ENCODE measurements at places on chromosomes 4 and X. TPM values are rescaled to one million over a fixed set of nuclear protein-coding genes. Genes with fewer than 3 reads are reported as not detected.

MBTPS2 gene
- 4.7 TPM for total RNA-seq

NEIL3 gene
- total RNA-seq = 10.3 TPM

AFP gene
- 1.3 TPM for total RNA-seq

PPEF2 gene
- not detected for total RNA-seq

GAGE13 gene
- not detected for total RNA-seq

KIT gene
- total RNA-seq = 6.9 TPM

XAGE1B gene
- total RNA-seq = not detected

CCDC158 gene
- not detected for total RNA-seq

GRCh38 chr4:1573830-1574459 is 110.2 kb downstream of the FAM53A start:
- peaks cover 22% of the 10 kb centered on the region for H3K27me3 ChIP-seq
- no peaks in the 10 kb centered on the region for H3K36me3 ChIP-seq
- H3K4me1 ChIP-seq = 0 out of 2 replicates have a peak, but pooled peaks cover 2% of the 10 kb centered on the region

DNA sequence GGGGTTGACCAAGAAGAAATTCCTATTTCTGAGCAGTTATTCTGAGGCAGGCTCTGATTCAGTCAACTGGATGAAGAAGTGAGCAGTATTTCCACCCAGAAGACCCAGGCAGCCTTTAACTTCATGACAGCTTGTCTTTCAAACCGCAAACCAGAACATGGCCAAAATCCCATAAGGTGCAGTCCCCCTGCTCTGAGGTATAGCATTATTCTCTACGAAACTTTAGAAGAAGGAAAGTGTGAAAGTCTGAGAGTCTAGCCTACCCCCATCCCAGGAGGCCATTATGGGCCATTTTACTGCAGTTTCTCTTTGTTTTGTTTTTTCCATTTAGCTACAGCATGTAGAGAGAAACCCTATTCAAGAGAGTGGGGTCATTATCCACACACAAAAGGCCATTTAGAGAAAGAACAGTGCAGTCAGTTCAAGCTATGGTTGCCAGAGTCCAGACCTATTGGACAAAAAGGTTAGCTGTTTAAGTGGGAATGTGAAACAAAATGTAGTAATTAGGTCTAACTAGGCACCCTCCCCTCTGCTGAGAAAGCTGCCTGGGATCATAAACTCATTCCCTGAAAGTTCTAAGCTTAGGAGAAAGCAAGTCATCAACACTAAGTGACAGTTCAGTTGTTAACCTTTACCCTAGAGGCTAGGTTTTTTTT is 52.1 kb upstream of the RASGEF1B start:
- DNase-seq = no peak
- no peaks in the 10 kb centered on the region for H3K36me3 ChIP-seq
- H3K4me3 ChIP-seq = no peak overlapping the region

- H3K4me3 ChIP-seq = no peak overlapping the region
- no peaks in the 10 kb centered on the region for H3K27me3 ChIP-seq
- H3K27ac ChIP-seq = no peak overlapping the region
- peaks cover 7% of the 10 kb centered on the region for H3K4me1 ChIP-seq
Measured at GRCh38 chrX:130772776-130773143, 130.2 kb downstream of the ENOX2 start.

- no peak for DNase-seq
- H3K36me3 ChIP-seq = no peaks in the 10 kb centered on the region
Measured at GRCh38 chr4:37367901-37368300, 123.4 kb downstream of the NWD2 start.

DNA sequence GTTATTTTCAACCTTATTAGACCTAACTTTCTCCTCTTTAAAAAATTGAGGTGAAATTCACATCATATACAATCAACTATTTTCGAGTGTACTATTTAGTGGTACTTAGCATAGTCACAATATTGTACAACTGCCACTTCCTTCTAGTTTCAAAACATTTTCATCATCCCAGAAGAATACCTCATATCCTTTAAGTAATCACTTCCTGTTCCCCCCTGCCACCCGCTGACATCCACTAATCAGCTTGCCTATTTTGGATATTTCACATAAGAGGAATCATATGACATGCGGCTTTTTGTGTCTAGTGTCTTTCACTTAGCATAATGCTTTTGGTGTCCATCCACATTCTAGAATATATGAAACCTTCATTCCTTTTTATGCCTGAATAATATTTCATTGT is 10.0 kb upstream of the PPA2 start:
- H3K27ac ChIP-seq = no peak overlapping the region
- no peak for DNase-seq
- H3K4me3 ChIP-seq = no peak overlapping the region

GRCh38 chr4:146334862-146335449 is 120.6 kb downstream of the REELD1 start:
- H3K36me3 ChIP-seq = no peaks in the 10 kb centered on the region
- H3K27ac ChIP-seq = no peak overlapping the region
- H3K4me1 ChIP-seq = peaks cover 4% of the 10 kb centered on the region
- no peak for DNase-seq
- H3K4me3 ChIP-seq = no peak overlapping the region

DNA sequence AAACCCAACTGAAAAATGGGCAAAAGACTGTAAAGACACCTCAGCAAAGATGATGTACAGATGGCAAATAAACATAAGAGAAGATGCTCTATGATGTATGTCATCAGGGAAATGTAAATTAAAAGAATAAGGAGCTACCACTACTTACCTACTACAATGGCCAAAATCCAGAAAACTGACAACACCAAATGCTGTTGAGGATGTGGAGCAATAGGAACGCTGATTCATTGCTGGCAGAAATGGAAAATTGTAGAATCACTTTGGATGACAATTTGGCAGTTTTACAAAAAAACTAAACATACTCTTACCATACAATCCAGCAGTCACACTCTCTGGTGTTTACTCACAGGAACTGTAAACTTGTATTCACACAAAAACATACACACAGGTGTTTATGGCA is 222.3 kb upstream of the LDB2 start:
- H3K4me3 ChIP-seq = no peak overlapping the region
- H3K27ac ChIP-seq = no peak overlapping the region
- no peaks in the 10 kb centered on the region for H3K27me3 ChIP-seq
- peak; percentile 18 for DNase-seq

GRCh38 chrX:141642979-141643378 is 53.5 kb downstream of the SPANXA2 start:
- H3K27me3 ChIP-seq = no peaks in the 10 kb centered on the region
- no peaks in the 10 kb centered on the region for H3K36me3 ChIP-seq
- no peak overlapping the region for H3K27ac ChIP-seq
- H3K4me1 ChIP-seq = no peaks in the 10 kb centered on the region
- H3K4me3 ChIP-seq = no peak overlapping the region

DNA sequence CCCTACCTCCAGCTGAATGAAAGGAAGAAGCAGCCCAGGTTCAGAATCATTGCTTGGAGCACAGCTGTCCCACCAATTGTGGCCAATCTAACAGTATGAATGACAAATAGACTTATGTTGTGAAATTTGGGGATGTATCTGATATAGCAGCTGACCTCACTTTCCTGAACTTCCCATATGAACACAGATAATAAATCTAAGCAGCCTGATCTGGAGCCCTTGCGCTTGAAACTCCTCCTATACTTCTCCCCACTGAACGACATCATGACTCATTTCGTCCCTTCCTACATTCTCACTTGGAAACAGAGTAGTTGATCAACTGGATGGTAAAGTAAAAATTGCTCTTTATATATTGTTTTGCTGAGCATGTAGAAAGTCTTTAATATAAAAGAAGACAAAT is 24.2 kb upstream of the AMELX start:
- no peak overlapping the region for H3K4me3 ChIP-seq
- no peak overlapping the region for H3K27ac ChIP-seq
- DNase-seq = no peak
- H3K4me1 ChIP-seq = no peaks in the 10 kb centered on the region

DNA sequence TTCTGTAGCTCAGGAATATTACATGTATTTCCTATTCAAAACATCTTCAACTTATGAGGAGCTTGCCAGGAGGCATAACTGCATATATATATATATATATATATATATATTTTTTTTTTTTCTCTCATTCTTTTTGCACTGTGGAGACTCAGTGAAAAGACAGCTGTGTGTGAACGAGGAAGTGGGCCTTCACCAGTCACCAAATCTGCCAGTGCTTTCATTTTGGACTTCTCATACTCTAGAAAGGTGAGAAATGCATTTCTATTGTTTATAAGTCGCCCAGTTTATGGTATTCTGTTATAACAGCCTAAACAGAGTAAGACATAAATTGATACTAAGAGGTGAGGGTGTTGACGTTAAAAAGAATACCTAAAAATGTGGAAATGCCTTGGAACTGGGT is 710.6 kb downstream of the TRAM1L1 start:
- no peaks in the 10 kb centered on the region for H3K4me1 ChIP-seq
- no peaks in the 10 kb centered on the region for H3K27me3 ChIP-seq
- no peak overlapping the region for H3K27ac ChIP-seq
- no peaks in the 10 kb centered on the region for H3K36me3 ChIP-seq
- no peak overlapping the region for H3K4me3 ChIP-seq
- no peak for DNase-seq

- H3K27ac ChIP-seq = no peak overlapping the region
- H3K27me3 ChIP-seq = no peaks in the 10 kb centered on the region
- peaks cover 8% of the 10 kb centered on the region for H3K4me1 ChIP-seq
Measured at GRCh38 chrX:110282922-110283321, 35.0 kb downstream of the AMMECR1 start.

- no peak overlapping the region for H3K4me3 ChIP-seq
- no peak for DNase-seq
- peaks cover 4% of the 10 kb centered on the region for H3K4me1 ChIP-seq
- no peaks in the 10 kb centered on the region for H3K36me3 ChIP-seq
- no peak overlapping the region for H3K27ac ChIP-seq
- peaks cover 43% of the 10 kb centered on the region for H3K27me3 ChIP-seq
Measured at GRCh38 chrX:154329294-154329693, 33.7 kb downstream of the TKTL1 start.

DNA sequence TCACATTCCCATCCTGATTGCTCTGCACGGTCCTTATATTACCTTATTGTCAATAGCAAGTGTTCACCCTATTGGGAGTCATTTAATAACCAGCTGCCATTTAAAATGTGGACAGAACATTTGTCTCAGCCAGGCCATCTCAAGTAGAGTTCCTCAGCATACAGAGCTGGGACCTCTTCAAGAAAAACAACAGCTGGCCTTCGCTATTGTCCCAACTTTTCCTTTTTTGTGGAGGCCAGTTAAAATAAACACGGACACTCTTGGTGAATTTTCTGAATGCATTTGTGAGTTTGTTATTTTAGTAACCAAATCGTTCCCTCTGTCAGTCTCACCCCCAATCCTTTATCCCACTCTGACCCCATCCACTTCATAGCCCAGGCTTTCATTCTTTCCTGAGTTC is 395.3 kb upstream of the PITX2 start:
- DNase-seq = no peak
- no peaks in the 10 kb centered on the region for H3K27me3 ChIP-seq
- no peaks in the 10 kb centered on the region for H3K4me1 ChIP-seq
- H3K4me3 ChIP-seq = no peak overlapping the region

DNA sequence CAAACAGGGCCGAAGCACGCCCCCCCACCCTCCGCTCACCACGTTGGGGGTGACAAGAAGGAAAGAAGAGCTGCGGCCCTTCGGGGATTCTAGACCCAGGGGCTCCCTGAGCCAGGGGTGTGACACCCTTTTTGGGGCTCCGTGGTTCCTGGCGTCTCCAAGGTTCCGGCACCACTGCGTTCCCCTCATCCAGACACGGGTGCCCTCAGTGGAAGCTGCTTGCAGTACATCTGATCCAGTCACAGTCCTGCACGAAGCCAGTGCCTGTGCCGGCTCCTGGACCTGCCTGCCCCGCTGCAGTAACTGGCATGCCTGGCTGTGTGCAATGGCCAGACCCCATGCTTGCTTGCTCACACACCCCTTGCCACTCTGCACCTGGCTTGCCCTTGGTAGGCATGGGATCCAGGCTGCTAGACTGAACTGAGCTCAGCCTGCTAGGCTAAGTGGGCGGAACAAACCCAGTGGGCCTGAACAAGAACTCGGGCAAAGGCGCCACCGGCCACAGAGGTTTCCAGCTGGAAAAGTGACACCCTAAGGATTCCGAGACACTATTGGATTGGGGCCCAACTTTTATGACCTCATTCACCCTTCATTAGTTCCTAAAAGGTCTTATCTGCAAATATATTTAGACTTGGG is 420.4 kb upstream of the AGA start:
- no peaks in the 10 kb centered on the region for H3K36me3 ChIP-seq
- H3K27me3 ChIP-seq = no peaks in the 10 kb centered on the region
- no peak for DNase-seq
- no peaks in the 10 kb centered on the region for H3K4me1 ChIP-seq

DNA sequence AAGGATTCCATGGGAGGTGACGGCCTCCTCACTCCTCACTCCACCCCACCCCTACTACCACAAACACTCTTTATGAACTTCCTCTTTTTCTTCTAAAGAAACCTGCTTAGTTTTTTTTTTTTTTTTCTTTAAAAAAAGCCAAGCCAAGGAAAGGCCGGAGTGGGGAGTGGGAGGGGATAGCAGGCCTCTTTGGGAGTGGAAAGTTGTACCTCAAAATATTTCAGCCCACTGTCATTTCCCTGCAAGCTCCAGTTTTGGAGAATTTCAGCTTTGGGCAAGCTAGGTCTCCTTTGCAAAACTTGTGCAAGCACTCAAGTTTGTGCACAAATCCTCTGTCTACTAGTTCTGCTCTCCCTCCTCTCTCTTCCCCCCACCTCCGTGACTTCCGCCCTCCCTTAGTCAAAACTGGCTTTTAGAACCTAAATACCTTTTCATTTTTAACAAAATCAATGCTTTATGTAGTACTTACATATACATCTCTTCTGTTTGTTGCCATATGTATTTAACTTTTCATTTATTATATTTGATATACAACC is 512 bp upstream of the ANTXR2 start:
- H3K4me3 ChIP-seq = peak overlapping the region; percentile 85
- peaks cover 3% of the 10 kb centered on the region for H3K36me3 ChIP-seq
- peaks cover 1% of the 10 kb centered on the region for H3K4me1 ChIP-seq
- no peak for DNase-seq
- peak overlapping the region; percentile 67 for H3K27ac ChIP-seq
- no peaks in the 10 kb centered on the region for H3K27me3 ChIP-seq

- no peaks in the 10 kb centered on the region for H3K27me3 ChIP-seq
- H3K4me1 ChIP-seq = no peaks in the 10 kb centered on the region
- DNase-seq = peak; percentile 44
- no peak overlapping the region for H3K4me3 ChIP-seq
- H3K36me3 ChIP-seq = no peaks in the 10 kb centered on the region
Measured at GRCh38 chr4:23097251-23097650, 404.5 kb downstream of the GBA3 start.

DNA sequence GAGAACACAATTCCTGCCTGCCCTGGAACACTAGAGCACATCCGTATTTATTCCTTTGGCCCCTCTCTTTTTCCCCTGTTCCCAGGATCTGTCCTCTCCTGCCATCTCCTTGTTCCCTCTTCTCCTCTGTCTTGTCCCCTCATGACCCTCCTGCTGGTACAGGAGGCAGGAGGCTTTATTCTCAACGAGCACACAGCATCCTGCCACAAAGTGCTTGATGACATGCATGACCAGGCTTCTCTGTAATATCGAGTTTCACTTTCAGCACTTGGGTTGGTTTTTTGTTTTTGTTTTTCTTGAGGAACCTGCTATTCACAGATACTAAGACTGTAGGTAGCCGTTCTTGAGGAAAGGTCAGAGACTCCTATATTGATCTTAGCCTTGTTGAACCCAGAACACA is 35.3 kb downstream of the NALF2 start:
- H3K27me3 ChIP-seq = peaks cover 5% of the 10 kb centered on the region
- no peak overlapping the region for H3K27ac ChIP-seq

GRCh38 chrX:65689377-65689776 is 21.9 kb downstream of the MSN start:
- no peaks in the 10 kb centered on the region for H3K27me3 ChIP-seq
- no peak overlapping the region for H3K4me3 ChIP-seq
- no peak for DNase-seq
- H3K27ac ChIP-seq = peak overlapping the region; percentile 3
- no peaks in the 10 kb centered on the region for H3K36me3 ChIP-seq

- H3K36me3 ChIP-seq = no peaks in the 10 kb centered on the region
- H3K27ac ChIP-seq = no peak overlapping the region
- H3K4me1 ChIP-seq = no peaks in the 10 kb centered on the region
- peak; percentile 76 for DNase-seq
- no peak overlapping the region for H3K4me3 ChIP-seq
Measured at GRCh38 chrX:46408553-46409407, 136.4 kb downstream of the ZNF674 start.

Measured in IMR-90 (cell line).